ENCODE measurements at places on chromosomes 2 and 18. TPM values are rescaled to one million over a fixed set of nuclear protein-coding genes. Genes with fewer than 3 reads are reported as not detected.

The KCMF1 gene
- 117 TPM for total RNA-seq

The VWA3B gene
- total RNA-seq, result not detected

The DYNAP gene
- total RNA-seq, result not detected

The HOXD1 gene
- total RNA-seq, result 0.17 TPM

The PLEK gene
- not detected for total RNA-seq

The ITGB6 gene
- 0.66 TPM for total RNA-seq

The UBXN2A gene
- total RNA-seq, result 23.7 TPM

The TFPI gene
- total RNA-seq, result 63.5 TPM

The SNX17 gene
- total RNA-seq, result 142 TPM

The UGT1A3 gene
- total RNA-seq, result 0.13 TPM

The GBX2 gene
- 2.9 TPM for total RNA-seq

The CAVIN2 gene
- 72.9 TPM for total RNA-seq

The CDK5R2 gene
- 6.5 TPM for total RNA-seq

The SLC9A4 gene
- total RNA-seq, result not detected

The THOC1 gene
- total RNA-seq, result 18.6 TPM

The FEV gene
- total RNA-seq, result not detected

The DSC2 gene
- 1.3 TPM for total RNA-seq

The SMYD1 gene
- not detected for total RNA-seq

The SFTPB gene
- total RNA-seq, result 0.06 TPM

The DSG4 gene
- not detected for total RNA-seq

The SLC19A3 gene
- 2.4 TPM for total RNA-seq

The DNER gene
- 10.4 TPM for total RNA-seq

The IL37 gene
- total RNA-seq, result not detected

The RAB17 gene
- total RNA-seq, result 0.29 TPM

The OTOS gene
- not detected for total RNA-seq

The SLC20A1 gene
- 156 TPM for total RNA-seq

The TDRD15 gene
- not detected for total RNA-seq

The ALPG gene
- 0.38 TPM for total RNA-seq

The PIEZO2 gene
- 0.70 TPM for total RNA-seq

The GKN2 gene
- total RNA-seq, result 1.9 TPM

The ARHGAP28 gene
- not detected for total RNA-seq

The CD8B2 gene
- not detected for total RNA-seq

The FBXO41 gene
- 5.3 TPM for total RNA-seq

The PSTPIP2 gene
- 0.14 TPM for total RNA-seq

The SYT4 gene
- total RNA-seq, result not detected

The CYS1 gene
- total RNA-seq, result 1.5 TPM

The DCDC2C gene
- not detected for total RNA-seq

The SH3BP4 gene
- total RNA-seq, result 40.7 TPM

The TFCP2L1 gene
- total RNA-seq, result 23.9 TPM

The DUSP2 gene
- total RNA-seq, result 0.38 TPM

The RETSAT gene
- total RNA-seq, result 57.3 TPM

The CFAP65 gene
- 0.16 TPM for total RNA-seq
